ENCODE measurements at places on chromosomes 3 and 15. TPM values are rescaled to one million over a fixed set of nuclear protein-coding genes. Genes with fewer than 3 reads are reported as not detected.

DNA sequence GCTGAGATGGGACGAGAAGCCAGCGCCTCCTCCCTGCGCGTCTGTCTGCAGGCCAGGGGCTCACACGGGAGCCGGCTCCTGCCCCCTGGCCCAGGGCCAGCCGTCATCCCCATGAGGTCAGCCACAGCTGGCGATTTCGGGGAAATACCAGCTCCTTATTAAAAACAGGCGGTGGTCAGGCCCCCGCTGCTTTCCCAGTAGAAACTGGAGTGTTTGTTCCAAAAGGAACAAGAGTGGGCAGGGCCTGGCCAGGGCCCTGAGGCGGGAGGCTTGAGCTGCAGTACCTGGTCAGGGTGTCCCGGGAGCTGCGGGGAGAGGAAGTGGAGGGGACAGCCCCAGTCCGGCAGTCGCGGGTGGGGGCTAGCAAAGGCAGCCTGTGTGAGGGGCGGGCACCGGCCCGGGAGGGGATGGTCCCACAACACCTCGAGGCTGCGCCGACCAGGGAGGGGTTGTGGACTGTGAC lies 17.8 kb downstream of the MYL3 start:
- peak; percentile 78 for DNase-seq

DNA sequence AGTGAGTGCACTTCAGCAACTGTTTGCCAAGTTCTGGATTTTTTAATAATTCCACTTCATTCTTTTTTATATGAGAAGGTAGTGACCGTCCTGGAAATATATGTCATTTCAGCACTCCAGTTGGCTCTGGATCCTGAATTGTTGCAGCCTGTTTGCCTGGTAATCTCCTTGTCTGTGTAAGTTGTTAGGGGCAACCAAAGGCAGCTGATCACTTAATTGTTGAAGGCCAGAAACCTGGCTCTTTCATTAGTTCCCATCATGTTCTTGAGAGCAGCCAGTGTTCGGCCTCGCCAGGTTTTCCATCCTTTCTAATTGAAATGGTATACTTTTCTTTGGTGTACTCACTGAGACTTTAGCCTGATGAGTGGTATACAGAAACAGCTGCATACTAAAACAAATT lies 168.6 kb downstream of the SOX2 start:
- no peak for DNase-seq

GRCh38 chr15:72824112-72824511 lies 40.6 kb upstream of the ADPGK start:
- no peak for DNase-seq

GRCh38 chr3:45995236-45996192 lies at the start of gene FYCO1:
FYCO1 (minus strand) TSS chr3:45995824; CDS start chr3:45984910, 10,914 bp downstream.
- peak; percentile 81 for DNase-seq

PIF1 gene
- total RNA-seq: 43.9 TPM

SLC27A2 gene
- total RNA-seq: not detected

GRCh38 chr3:4990069-4990468 lies 10.8 kb downstream of the BHLHE40 start:
- peak; percentile 39 for DNase-seq

GRCh38 chr3:17052363-17052762 lies 167.6 kb downstream of the PLCL2 start:
- no peak for DNase-seq

GRCh38 chr3:191085091-191085490 lies 114.0 kb upstream of the OSTN start:
- peak; percentile 77 for DNase-seq

GRCh38 chr3:45826321-45826720 lies 15.6 kb downstream of the LZTFL1 start:
- no peak for DNase-seq

GRCh38 chr15:46441294-46442062 lies 806.6 kb downstream of the SQOR start:
- DNase-seq: no peak

GRCh38 chr3:185460309-185460708 lies 38.5 kb downstream of the TMEM41A start:
- no peak for DNase-seq

DNA sequence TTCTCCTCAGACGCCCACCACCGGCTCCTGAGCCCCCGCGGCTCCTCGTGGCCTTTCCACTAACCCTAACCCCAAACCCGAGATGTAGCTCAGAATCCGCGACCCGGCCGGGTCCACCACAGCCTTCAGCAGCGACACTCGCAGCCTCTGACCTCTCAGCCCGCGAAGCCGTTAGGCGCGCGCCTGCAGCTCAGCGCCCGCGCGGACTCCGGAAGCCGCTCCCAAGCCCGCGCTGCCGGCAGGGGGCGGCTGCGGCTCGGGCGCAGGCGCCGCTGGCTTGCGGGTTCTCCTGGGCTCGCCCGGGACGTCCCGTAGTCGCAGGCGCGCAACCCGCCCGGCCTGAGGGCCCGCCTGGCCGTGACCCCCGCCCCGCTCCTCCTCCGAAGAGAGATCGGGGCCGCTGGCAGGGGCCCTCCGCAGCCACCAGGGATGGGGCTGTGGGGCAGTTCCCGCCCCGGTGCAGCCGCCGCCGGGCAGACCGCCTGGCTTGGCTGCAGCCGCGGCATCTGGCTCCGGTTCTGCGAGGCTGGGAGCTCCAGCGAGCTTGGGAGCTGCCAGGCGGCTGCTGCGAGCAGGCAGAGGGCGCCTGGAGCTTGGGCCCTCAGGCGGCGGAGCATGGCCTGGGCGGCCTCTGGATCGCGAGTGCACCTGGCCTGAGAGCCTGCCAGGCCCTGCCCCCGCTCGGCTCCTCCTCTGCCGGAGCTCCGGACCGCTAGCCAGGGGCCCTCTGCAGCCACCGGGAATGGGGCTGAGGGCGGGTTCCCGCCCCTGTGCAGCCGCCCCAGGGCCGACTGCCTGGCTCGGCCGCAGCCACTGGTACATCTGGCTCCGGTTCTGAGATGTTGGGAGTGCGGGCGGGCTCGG lies 120.7 kb downstream of the LMLN start:
- DNase-seq: peak; percentile 59

EXD1 gene
- not detected for total RNA-seq

DIS3L gene
- 26.9 TPM for total RNA-seq

DNA sequence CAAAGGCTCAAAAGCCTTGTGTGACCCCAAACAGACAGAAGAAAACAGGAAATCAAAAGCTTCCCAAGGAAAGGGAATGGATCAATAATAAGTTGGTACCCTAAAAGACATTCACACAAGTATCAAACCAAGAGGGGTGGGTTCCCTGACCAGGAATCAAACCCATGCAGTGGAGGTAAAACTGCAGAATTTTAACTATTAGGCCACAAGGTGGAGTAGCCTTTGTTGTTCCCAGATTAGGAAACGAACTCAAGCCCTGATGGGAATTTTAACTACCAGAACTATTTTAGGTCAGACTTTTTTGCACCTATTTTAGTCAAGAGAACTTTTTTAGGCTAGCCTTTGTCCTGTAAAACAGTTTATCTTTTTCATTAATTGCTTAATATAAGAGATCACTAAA lies 31.4 kb downstream of the SETMAR start:
- DNase-seq: no peak

- no peak for DNase-seq
Measured at GRCh38 chr3:60403866-60404265, 847.4 kb downstream of the FHIT start.

DNA sequence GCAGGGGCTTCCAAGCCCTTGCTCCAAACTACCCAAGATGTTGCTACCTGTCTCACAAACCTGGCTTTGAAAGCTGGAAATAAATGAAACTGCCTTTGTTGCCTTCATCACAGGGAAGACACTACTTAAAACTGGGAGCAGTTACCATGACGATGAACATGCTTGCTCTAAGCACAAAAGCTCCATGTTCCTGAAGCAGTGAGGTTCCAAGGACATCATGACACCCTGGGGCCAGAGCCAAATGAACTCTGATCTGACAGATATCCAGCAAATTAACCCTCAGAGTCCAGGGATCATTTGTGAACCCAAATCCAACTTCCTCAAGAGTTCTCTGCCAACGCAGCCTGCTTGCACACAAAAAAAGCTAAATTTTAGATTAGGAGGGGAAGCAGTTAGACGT lies 10.7 kb downstream of the TRAIP start:
- DNase-seq: no peak

DNA sequence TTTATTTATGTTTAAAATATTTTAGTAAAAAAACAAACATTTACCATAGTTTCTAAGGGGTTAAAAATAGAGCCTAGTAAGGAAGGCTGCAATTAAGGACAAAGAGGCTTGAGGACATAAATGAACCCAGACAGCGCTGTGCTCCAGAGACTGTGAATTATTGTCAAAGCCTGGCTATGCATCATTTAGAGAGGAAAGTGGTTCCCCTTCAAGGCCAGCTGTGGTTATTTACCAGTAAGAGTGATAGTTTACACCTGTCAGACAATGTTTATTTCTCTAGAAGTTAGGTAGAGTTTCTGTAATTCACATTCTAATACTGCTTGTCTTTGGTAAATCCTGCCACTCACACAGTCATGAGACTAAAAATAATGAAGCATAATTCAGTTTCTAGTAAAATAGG lies 32.4 kb upstream of the PIK3R4 start:
- DNase-seq: no peak

VGLL3 gene
- total RNA-seq: 41.0 TPM

- peak; percentile 83 for DNase-seq
Measured at GRCh38 chr3:115146032-115146417, 1.1 kb downstream of the ZBTB20 start.

GRK7 gene
- not detected for total RNA-seq

PCLAF gene
- 126 TPM for total RNA-seq

KY gene
- not detected for total RNA-seq

GRAMD2A gene
- total RNA-seq: not detected

ISLR gene
- total RNA-seq: 0.13 TPM

GRCh38 chr15:31389576-31389975 lies 62.9 kb downstream of the KLF13 start:
- no peak for DNase-seq

GRCh38 chr3:76694063-76694462 lies 345.8 kb upstream of the ROBO2 start:
- DNase-seq: no peak

GRCh38 chr15:91356083-91356482 lies 256.0 kb downstream of the SV2B start:
- DNase-seq: no peak

GRCh38 chr3:126378341-126378751 lies 16.4 kb upstream of the CFAP100 start:
- no peak for DNase-seq

DNA sequence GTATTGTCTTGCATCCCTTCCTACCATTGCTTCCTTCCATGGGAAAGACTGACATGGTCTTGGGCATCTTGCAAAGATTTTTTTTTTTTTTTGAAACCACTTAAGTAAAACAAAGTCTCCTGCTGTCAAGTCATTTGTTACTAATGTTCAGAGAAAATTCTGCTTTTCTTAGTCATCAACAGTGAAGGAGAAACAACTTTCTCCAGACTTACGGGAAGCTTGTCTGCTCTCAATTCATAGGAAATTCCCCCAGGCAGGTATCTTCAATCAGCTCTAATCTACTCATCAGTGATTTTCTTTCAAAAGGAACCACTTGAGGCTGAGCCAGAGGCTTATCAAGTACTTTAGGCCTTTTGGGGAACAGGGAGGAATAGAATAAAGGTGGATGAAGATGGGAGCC lies 15.9 kb upstream of the DRD3 start:
- no peak for DNase-seq

TMC3 gene
- total RNA-seq: not detected

DNA sequence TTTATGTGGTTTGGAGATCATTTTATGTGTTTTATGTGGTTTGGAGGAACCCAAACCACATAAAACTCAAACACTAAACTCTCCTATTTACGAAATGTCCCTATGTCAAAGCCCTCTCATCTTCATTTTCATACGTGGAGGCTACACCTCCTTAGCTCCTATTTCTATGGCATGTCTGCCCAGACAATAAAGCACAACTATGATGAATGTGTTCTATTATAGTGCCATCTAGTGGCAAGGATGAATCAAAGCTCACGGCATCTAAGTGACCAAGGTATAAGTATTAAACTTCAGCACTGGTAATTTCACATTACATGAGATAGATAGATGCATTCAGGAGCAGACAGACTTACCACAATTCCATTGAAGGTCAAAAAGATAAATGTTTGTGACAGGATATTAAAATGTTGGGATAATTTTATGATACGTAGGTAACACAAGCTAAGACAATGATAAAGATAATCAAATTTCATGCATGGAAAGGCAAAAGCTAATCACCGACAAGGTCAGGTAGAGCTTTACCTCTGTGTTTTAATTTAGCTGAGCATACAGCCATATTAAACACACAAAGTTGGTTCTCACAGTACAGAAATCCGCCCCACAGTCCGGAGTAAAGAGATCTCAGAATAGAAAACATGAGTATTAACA lies 130.6 kb upstream of the FHIT start:
- peak; percentile 20 for DNase-seq

DNA sequence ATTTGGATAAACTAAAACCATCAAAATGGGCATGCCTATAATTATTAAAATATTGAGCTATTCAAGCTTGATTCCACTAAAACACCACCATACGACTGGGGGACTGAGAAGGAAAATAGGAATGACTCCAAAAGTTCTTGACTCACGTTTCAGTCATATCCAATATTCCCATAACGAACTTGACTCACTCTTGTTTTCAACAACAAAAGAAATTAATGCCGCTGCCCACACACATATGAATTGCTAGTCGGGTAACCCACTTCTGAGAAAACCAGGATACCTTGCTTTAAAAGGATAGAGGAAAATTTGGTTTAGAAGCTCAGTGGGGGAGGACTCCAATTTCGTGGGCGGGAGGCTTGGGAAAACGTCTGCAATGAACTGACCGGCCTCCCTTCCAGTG lies 5.2 kb downstream of the HTR3C start:
- DNase-seq: peak; percentile 73

Measured in LHCN-M2 (cell line).